Sigmoid colon (tissue), 7 donors: ENCODE measurements at places on chromosomes 3 and 15. TPM values are rescaled to one million over a fixed set of nuclear protein-coding genes. Genes with fewer than 3 reads are reported as not detected.
A peak's percentile ranks its signal among the peaks of the same experiment; 100 is the strongest.

The ITGA11 gene
- polyA plus RNA-seq, result 0.92 TPM

DNA sequence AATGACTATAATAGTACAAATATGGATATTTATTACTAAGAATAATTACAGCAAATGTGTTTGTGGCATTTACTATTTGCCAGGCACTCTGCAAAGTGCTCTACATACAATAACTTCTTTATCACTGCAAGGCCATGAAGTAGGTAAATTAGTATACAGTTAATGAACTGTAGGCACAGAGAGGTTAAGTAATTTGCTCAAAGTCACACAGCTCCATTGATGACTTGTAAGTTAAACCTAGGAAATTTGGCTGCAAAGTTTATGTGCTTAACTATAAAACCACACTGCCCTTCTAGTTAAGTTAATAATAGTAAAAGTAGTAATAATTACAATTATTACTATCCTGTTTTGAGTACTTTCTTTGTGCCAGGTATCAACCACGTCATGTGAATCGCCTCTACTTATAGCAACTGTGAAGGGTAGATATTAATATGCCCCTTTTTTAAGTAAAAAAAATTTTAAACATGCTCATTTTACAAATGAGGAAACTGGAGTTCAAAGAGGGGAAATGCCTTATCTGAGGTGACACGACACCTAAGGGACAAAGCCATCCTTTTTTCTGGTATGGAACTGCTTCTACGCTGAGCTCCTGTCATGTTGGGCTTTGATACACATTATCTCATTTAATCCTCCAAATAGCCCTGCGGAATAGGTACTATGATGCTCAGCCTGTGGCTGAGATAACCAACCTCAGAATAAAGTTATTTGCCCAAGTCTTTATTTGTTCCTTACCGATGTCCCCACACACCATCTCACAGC, 8.5 kb downstream of the BHLHE40 start:
- no peak for DNase-seq

The KLHL25 gene
- polyA plus RNA-seq, result 3.0 TPM

GRCh38 chr3:127556565-127556964, 34.0 kb downstream of the TPRA1 start:
- DNase-seq, result no peak

DNA sequence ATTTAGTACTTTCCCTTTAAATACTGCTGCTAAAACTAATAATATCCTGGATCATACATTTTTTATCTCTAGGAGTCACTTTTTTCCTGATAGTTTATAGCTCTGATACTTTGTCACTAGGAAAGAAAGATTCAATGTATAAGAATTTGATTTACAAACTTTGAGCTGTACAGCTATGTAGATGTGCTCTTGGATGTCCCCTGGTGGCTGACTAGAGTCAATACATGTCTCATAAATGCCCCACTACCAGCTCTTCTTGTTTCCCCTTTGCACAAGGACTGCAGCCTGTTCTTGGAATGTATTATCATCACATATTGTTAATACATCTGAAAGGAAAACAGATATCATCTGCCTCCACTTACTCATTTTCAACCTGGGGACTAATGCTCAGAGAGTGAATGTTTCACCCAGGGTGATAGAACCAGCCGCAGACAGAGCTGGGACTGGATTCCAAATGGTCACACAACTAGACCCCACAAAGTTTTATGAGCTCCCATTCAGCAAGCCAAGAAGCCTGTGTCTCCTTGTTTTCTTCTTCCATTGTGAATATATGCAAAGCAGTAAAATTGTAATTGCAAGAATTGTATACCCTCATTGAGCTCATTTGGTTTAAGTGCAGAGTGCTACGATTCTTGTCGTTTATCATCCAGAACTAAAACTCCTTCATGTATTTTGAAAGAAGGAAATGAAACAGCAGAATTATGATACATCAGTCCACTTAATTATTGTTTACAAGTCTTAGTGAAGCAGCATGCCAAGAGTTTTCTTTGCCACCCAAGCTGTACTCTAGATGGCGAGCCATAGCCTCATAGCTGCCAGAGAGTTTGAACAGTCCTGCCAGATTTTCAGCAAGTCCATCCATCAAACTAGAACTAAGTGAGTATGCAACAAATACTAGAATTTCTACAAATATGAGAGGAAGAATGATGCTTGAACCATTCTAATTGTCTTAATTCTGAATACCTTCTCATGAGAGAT, 261.6 kb upstream of the LMCD1 start:
- no peak for DNase-seq

The FAM107A gene
- polyA plus RNA-seq, result 18.1 TPM

DNA sequence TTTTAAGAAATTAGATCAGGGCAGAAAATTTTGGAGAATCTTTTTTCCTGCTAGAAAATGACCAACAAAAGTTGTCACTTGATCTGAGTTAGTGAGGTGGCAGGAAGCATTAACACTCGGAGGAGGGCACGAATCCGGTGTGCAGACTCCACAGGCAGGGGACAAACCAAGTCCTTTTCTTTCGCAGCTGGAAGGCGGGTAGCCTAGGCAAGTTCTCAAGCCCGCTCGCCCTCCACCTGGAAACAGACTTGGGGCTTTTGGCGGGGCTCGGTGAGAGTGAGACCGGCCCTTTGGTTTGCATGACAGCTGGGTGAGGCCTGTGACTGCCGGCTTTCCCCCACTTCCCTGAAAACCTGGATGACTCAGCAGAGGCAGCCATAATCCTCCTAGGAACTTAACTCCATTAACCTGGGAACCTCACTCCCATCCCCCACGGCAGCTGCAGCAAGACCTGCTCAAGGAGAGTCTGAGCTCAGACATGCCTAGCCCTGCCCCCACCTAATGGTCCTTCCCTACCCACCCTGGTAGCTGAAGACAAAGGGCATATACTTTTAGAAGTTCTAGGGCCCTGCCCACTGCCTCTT, 134.8 kb downstream of the MFSD1 start:
- DNase-seq, result no peak

The TGFBR2 gene
- 32.4 TPM for polyA plus RNA-seq

The CPEB1 gene
- polyA plus RNA-seq, result 1.2 TPM

DNA sequence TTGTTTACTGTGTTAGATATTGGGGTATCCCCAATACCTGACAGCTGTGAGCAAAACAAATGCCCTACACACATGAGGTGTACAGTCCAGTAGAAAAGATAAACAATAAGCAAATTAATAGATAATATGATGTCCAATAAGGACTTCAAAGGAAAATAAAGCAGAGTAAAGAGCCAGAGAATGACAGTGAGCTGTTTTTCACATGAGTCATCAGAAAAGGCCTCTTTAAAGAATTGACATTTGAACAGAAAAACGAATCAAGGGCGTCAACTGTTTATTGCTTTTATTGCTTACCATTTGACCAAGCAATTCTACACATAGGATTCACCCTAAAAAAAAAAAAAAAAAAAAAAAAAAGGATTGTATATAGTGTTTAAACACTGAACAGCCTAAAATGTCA, 96.6 kb upstream of the FLNB start:
- no peak for DNase-seq

The LRRIQ4 gene
- not detected for polyA plus RNA-seq

GRCh38 chr3:194800002-194800401, 114.3 kb downstream of the FAM43A start:
- no peak for DNase-seq

The MCCC1 gene
- 26.8 TPM for polyA plus RNA-seq

DNA sequence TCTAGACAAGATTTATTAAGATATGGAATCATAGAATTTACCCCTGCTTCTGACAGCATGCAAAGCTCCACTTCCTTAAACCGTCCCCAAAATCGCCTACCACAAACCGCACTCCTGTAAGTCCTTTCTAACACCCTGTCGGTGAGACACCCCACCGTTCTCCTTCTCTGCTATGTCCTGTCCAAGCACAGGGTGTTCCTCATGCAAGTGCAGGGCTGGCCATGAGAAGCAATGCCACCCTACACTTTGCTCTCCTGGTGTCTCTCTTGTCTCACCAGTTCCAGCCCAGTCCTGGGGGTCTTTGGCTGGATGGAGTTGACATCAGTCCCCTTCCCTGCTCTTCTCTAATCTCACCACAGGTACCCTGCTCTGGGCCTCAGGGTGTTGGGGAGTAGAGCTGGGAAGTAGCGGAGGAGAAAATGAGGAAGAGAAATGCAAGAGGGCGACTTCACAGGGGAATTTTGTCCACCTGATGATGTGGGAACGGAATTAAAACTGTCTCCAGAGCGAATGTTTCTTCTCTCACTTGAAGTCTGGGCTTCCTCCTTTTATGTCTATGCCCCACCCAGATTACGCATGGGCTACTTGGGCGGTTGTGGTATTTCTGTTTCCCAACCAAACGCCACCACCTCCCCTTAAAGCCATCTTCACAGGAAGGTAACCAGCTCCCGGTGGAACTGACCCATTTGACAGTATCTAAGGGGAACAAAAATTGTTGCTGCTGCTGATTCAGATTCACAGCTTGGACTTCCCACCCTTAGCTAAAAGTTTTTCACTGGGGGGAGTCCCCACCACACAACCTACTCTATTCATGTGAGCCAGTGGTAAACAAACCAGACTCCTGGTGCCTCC, 49.9 kb downstream of the CASR start:
- no peak for DNase-seq

DNA sequence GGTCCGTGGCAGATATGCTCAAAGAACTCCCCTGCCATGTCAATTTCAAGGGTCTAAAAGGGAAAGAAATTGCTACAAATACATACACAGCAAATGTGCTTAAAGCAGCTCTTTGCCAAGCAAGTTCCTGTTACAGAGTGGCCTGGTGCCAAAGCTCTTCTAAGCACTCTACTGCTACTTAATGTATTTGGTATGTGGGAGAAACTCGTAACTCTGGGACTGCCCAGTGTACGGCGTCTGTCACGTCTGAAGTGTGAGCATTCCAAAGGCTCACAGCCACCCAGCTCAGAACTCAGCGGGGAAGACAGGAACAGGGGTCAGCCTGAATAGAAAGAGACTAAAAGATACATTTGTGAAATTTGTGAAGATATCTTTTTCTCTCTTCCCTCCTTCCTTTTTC, 54.6 kb downstream of the RBMS3 start:
- peak; percentile 92 for DNase-seq
